ENCODE measurements at places on chromosomes 4 and X. TPM values are rescaled to one million over a fixed set of nuclear protein-coding genes. Genes with fewer than 3 reads are reported as not detected.

Gene MPP1
- 32.9 TPM for total RNA-seq

Gene UGT2B10
- not detected for total RNA-seq

Gene ASB5
- total RNA-seq: not detected

Gene TSPAN6
- total RNA-seq: 34.1 TPM

Gene CCNB3
- 0.19 TPM for total RNA-seq

Gene FANCB
- total RNA-seq: 1.5 TPM

Gene ANOS1
- 3.3 TPM for total RNA-seq

Gene SRPK3
- not detected for total RNA-seq

Gene CYLC1
- not detected for total RNA-seq

Gene TREX2
- 1.4 TPM for total RNA-seq

Gene PHOX2B
- total RNA-seq: not detected

Gene GPRASP2
- total RNA-seq: 14.5 TPM

Gene AKAP14
- not detected for total RNA-seq

Gene TRIM61
- total RNA-seq: not detected

Gene BEX1
- 0.68 TPM for total RNA-seq

Gene ODAPH
- not detected for total RNA-seq

Gene USP17L10
- not detected for total RNA-seq

Gene REELD1
- total RNA-seq: not detected

Gene ZNF718
- total RNA-seq: 10.0 TPM

Gene RGN
- total RNA-seq: 0.35 TPM
